ENCODE measurements at places on chromosomes 4 and X.

GRCh38 chr4:76758290-76758882 lies 139.6 kb downstream of the SOWAHB start:
- DNase-seq = no peak

DNA sequence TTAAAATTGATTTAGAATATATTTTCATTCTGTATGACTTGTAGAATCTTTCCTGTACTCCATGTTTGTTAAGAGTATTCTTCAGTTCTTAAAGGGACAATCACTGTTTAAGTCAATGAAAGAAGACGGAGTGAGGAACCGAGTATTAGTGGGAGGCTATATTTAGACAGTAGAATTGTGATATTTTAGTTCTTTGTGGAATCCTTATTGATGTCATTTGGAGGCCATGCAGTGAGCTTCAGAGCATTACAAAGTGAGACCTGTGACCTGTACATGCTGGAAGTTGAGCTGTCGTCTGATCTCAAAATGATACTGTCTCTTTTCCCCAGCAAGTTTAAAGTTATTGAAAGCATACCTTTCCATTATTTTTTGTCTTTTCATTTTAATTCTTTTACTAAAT lies 394.7 kb downstream of the GALNTL6 start:
- no peak for DNase-seq

DNA sequence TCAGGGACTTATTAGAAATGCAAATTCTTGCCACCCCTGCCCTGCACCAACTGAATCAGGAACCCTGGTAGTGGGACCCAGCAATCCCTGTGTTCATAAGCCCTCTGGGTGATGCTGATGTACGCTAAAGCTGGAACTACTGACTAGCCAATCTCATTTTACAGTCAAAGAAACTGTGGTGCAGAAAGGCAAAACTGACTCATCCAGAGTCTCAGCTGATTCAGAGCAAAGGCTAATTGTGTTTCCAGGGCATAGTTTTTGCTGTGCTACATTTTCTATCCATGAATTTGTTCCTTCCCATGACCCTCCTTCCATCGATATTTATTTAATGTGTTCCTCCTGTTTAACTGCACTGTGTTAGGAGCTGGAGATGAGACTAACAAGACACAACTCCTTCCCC lies 207.5 kb downstream of the REPS2 start:
- no peak for DNase-seq

DNA sequence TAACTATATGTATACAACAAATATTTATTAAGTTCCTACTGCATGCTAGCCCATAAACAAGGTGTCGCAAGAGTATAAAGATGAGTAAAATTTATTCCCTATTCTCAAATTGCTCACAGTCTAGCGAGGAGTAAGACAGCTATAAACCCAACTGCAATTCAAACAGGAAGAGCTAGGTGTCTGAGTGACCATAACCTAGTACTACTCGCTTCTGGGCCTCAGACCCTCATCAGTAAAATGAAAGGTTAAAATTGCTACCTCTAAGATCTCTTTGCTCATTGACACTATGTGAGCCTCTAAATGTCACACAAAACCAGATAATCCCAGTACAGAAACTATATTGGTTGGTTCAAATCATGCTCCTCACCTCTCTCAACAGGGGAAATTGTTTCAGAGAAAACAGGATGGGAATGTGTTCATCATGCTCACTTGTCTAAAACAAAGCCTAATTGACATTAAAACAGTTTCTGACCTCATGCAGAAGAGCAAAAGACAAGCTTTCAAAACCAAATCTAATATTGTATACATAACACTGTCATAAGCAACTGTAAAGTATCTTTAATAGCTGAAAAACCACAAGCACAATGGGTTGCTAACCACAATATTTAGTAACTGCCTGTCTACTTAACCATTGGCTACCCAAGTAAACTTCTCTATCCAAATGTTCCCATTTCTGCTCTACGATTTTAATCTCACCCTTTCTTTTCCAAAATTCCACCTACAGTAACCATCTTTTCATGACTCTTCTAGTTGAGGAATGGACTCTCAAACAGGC lies 264.6 kb upstream of the FMR1 start:
- no peak for DNase-seq

DNA sequence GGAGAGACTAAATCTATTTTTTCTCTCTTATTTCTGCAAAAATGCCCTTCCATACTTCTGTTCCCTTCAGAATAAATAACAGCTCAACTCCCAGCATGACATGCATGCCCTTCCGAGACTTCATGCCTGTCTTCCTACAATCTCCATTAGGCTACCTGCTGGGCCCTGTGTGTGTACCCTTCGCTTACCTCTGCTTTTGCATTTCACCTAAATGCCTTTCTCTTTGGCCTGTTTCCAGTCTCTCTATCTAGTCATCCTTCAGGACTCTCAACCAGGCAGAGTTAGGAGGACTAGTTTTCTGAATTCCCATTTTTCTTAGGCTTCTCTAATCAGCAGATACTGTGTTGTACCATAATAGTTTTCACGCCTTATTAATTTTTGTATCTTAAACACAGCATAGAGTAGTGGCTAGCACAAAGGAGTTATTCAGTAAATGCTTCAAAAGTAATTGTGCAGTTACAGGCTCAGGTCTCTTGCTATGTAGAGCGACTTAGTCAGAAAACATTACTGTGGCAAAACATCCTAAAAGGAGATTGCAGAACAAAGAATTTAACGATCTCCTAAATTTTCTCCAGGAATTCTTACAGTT lies 20.5 kb downstream of the SEPTIN11 start:
- no peak for DNase-seq

GRCh38 chrX:118353081-118353850 lies 7.4 kb downstream of the WDR44 start:
- DNase-seq = no peak

DNA sequence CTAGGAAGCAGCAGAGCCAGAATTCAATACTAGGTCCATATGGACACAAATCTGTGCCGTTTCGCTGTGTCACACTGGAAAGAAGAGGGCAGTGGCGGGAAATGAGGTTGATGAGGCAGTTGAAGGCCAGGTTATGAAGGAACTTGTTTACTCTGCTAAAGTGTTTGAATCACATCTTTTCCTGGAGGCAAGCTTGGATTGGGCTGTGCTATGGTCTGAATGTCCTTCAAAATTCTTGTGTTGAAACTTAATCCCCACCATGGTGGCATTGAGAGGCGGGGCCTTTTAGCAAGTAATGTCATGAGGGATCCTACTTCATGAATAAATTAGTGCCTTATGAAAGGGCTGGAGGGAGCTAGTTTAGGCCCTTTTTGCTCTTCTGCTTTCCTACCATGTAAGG lies 2.1 kb upstream of the ERCC6L start:
- DNase-seq = no peak

DNA sequence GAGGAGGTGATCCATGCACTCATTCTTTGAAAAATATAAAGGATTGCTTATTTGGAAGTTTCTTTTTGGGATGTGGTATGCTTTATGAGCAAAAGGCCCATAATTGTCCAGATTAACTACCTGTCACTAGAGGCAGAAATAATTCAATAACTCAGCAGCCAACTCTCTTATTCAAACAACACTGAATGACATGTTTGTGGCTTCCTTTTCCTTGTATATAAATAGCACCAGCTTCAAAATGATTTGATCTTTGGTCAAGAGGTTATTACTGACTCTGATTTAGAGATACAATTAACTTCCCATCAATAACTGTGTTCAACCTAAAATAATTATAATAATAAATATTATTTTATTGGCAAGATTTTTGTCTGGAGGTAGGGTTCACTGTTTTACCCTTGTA lies 232.3 kb downstream of the AFF2 start:
- no peak for DNase-seq

- DNase-seq = no peak
Measured at GRCh38 chr4:61517144-61517543, 317.0 kb downstream of the ADGRL3 start.

- no peak for DNase-seq
Measured at GRCh38 chr4:74188912-74189311, 31.0 kb downstream of the MTHFD2L start.

DNA sequence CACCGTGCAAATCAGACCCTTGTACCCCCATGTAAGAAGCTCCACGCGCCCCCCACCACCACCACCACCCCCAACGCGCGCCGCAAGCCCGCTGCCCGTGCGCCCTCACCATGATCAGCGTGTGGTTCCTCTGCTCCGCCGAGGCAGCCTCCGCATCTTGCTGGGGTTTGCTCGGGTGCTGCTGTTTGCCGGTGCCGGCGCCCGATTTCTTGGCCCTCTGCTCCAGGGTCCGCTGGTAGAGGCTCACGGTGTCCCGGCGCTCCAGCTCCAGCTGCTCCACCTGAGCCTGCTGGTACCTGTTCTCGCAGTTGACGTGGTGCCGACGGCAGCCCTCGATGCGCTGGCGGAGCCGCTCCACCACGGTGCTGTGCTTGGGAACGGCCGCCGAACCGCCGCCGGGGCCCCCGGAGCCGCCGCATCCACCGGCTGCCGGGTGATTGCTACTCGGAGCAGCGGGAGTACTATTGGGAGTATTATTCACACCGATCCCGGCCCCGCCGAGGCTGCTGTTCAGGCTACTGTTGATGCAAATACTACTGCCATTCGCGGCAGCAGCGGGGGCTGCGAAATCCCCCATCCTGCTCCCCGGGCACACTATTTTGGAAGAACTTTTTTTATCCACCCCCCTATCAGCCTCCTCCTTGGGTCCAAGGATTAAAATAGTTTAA lies 1.1 kb downstream of the MAML3 start:
- DNase-seq = peak; percentile 57

GRCh38 chr4:79759793-79760192 lies 313.2 kb downstream of the ANTXR2 start:
- no peak for DNase-seq

GRCh38 chr4:61583696-61584095 lies 383.6 kb downstream of the ADGRL3 start:
- no peak for DNase-seq
